ENCODE measurements at places on chromosomes 2 and 18. TPM values are rescaled to one million over a fixed set of nuclear protein-coding genes. Genes with fewer than 3 reads are reported as not detected.

ZBTB7C gene
- 0.21 TPM for total RNA-seq

SNORC gene
- 0.30 TPM for total RNA-seq

NCL gene
- total RNA-seq = 238 TPM

TEX44 gene
- total RNA-seq = not detected

VWC2L gene
- total RNA-seq = not detected

SLC14A1 gene
- 7.5 TPM for total RNA-seq

MBD2 gene
- total RNA-seq = 21.9 TPM

GRCh38 chr18:9612215-9612830 lies 2.0 kb downstream of the PPP4R1 start:
- peak; percentile 28 for DNase-seq

- DNase-seq = no peak
Measured at GRCh38 chr2:210250622-210251021, 25.4 kb upstream of the ACADL start.

DNA sequence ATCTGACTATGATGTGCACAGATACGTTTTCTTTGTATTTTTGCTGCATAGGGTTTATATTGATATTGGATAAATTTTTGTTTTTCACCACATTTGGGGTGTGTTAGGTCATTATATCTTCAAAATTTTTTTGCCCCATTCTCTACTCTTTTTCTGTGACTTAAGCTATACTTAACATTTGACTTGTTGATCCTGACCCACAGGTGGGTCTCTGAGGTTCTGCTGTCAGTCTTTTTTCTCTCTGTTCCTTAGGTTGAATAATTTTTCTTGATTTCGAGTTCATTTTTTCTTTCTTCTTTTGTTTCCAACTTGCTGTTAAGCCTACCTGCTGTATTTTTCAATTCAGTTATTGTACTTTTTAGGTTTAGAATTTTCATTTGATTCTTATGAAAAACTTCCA lies 12.1 kb downstream of the RAB3GAP1 start:
- no peak for DNase-seq

- DNase-seq = peak; percentile 82
Measured at GRCh38 chr2:219684721-219685689, 57.6 kb downstream of the SLC4A3 start.

GRCh38 chr18:61941948-61942471 lies 49.2 kb upstream of the RNF152 start:
- DNase-seq = no peak

GRCh38 chr2:40101131-40101575 lies 322.1 kb upstream of the THUMPD2 start:
- DNase-seq = peak; percentile 48

DNA sequence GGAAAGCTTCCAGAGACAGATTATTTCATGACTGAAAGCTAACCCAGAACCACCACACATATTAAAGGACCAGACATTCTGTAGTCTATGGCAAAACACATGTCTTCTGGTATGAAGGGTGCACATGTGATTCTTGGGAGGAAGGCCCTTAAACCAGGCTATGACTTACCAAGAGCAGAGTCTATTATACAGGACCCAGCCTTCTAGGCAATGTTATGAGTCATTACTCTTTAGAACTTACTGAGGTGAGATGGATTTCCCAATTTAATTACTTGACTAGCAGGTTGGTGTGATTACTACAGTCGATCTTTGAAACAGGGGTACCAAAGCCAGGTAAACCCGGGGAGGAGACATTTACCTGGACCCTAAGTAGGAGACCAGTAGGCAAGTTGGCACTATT lies 350.8 kb downstream of the TRIB2 start:
- DNase-seq = no peak
